ENCODE measurements at places on chromosomes 4 and X. TPM values are rescaled to one million over a fixed set of nuclear protein-coding genes. Genes with fewer than 3 reads are reported as not detected.

The KLKB1 gene
- total RNA-seq: 0.89 TPM

The DKC1 gene
- total RNA-seq: 22.4 TPM

The CXorf49 gene
- not detected for total RNA-seq

The RASGEF1B gene
- total RNA-seq: 2.4 TPM

The NKAP gene
- 4.8 TPM for total RNA-seq

The HSD17B13 gene
- total RNA-seq: 0.38 TPM

The AIFM1 gene
- 97.3 TPM for total RNA-seq

The PGAM4 gene
- total RNA-seq: not detected

The MAGEC1 gene
- total RNA-seq: not detected

The PCDH10 gene
- total RNA-seq: 0.48 TPM

- DNase-seq: no peak
Measured at GRCh38 chrX:37603938-37604409, 32.5 kb downstream of the LANCL3 start.

- no peak for DNase-seq
Measured at GRCh38 chr4:125393825-125394224, 79.1 kb downstream of the FAT4 start.

GRCh38 chr4:101806914-101807313, 16.4 kb downstream of the BANK1 start:
- no peak for DNase-seq

GRCh38 chrX:15165832-15166231, 104.1 kb downstream of the ASB9 start:
- no peak for DNase-seq

DNA sequence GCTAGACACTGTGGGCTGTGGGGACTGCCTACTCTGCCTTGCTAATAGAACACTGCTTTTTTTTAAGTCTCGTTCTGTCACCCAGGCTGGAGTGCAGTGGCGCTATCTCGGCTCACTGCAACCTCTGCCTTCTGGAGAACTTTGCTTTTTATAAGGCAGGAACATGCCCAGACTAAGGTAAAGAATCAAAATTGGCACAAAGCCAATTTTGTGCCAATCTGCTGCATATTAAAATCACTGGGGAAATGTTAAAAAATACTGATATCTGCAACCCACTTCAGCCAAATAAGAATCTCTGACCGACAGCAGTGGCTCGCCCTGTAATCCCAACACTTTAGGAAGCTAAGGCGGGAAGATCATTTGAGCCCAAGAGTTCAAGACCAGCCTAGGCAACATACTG, 36.5 kb upstream of the CEP135 start:
- DNase-seq: no peak

- DNase-seq: no peak
Measured at GRCh38 chr4:174592256-174592984, 70.1 kb upstream of the HPGD start.

DNA sequence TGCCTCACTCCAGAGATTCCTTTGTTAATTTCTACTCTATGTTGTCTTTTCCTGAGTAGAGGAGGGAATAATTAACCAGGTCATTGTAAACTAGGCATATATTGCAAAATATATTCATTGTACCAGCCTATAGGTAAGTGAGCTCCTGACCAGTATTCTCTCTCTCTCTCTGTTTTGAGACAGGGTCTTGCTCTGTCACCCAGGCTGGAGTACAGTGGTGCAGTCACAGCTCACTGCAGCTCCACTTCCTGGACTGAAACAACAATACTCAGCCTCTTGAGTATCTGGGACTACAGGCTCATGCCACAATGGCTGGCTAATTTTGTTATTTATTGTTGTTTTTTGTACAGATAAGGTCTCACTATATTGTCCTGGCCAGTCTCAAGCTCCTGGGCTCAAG, 198.3 kb downstream of the ARAP2 start:
- DNase-seq: no peak

- DNase-seq: no peak
Measured at GRCh38 chr4:14984448-14984847, 17.8 kb upstream of the CPEB2 start.

- DNase-seq: no peak
Measured at GRCh38 chr4:10781805-10782204, 97.2 kb upstream of the CLNK start.

DNA sequence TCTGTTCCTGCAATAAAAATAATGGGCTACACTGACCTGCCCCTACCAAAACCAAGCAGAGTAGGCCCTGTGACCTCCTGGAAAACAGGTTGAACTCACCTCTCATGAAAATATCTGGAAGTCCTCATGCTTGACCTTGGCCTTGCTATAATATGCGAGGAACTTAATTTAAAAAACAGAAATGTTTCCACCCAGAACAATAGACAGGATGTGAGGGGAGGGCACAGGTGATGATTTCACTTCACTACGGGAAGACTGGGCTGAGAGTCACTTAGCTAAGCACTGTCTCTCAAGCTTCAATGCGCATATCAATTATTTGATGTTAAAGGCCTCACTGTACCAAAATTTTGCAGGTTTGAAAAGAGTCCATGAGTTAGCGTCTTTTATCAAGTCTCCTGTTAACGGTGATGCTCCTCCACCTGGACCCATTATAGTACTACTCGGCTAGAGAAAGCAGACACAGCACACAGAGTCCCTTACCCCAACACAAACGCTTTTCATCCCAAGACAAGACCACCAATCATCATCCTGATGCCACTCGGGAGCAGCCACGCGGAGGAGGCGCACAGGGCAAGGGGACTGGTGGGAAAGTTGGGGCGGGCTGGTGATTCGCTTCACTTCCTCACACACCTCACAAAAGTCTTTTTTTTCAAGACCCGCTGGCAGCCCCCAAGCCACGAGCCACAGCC, 25.9 kb downstream of the ZNF721 start:
- no peak for DNase-seq

GRCh38 chr4:101356928-101357327, 9.6 kb upstream of the PPP3CA start:
- no peak for DNase-seq

GRCh38 chr4:109864134-109864533, 16.2 kb downstream of the LRIT3 start:
- DNase-seq: no peak

DNA sequence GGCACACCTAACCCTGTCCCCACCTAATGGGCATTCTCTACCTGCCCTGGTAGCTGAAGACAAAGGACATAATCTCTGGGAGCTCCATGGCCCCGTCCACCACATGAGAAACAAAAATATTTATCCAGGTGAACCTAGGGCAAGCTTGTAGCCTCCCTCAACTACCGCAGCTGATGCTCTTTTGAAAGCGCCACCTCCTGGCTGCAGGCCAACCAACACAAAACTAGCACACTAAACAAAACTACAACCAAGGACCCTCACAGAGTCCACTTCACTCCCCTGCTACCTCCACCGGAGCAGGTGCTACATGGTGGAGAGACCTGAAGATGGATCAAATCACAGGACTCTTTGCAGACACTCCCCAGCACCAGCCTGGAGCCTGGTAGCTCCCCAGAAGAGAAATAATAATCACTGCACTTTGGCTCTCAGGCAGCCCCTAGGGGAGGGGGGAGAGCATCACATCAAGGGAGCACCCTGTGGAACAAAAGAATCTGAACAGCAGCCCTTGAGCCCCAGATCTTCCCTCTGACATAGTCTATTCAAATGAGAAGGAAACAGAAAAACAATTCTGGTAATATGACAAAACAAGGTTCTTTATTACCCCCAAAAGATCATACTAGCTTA, 111.3 kb upstream of the ATP8A1 start:
- no peak for DNase-seq

DNA sequence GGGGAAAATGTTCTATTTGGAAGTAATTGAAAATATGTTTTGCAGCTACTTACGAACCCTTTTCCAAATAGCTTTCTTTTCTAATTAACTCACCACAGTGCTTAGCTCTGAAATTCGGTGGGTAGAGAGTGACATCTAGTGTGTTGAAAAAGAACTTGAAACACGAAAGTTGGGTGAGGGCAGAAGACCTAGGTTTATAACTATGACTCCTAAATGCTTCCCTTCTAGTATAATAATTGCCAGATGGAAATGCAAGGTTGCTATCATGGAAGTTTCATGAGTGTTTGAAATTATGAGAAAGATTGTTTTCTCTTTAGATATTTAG, 77.3 kb upstream of the NOCT start:
- DNase-seq: no peak

- DNase-seq: no peak
Measured at GRCh38 chr4:79232540-79232939, 93.3 kb downstream of the NAA11 start.

DNA sequence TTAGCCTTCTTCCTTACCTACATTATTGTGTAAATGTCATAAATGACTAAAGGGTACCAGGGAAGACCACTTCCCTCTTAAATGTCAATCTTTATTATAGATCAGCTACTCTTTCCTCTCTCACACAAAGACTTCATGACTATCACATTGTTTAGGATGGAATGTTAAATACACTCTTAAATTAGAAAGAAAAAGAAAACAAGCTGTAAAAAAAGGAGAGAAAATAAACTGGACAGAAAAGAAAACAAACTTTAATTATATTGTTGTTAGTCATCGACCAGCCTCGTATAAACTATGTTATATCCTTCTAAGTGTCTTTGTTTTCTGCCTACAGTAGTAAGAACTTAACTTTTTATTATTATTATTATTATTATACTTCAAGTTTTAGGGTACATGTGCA, 666.4 kb upstream of the NR3C2 start:
- no peak for DNase-seq

GRCh38 chr4:71188156-71188640, 150.6 kb upstream of the SLC4A4 start:
- DNase-seq: no peak

- DNase-seq: no peak
Measured at GRCh38 chrX:125757794-125758564, 408.1 kb downstream of the DCAF12L2 start.

- no peak for DNase-seq
Measured at GRCh38 chr4:78694457-78694787, 81.7 kb upstream of the BMP2K start.

- no peak for DNase-seq
Measured at GRCh38 chr4:130336585-130337217, 1240.7 kb downstream of the C4orf33 start.

DNA sequence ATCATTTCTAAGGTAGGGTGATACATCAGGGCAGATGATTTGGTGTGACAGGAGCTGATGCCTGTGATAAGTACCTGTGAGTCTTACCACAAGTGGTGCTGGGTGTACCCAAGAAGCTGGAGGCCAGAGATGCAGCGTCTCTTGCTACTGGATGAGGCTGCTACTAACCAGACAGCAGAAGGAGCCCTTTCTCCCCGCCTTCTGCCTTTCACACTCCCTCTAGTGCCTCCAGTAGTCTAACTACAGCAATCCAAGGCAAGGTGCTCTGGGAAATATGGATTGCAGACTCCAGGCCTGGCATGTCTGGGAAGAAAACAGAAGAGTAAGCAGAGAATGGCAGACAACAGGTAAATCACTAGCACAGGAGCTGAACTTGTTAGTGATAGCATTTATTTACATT, 470.8 kb downstream of the NKX6-1 start:
- DNase-seq: no peak

GRCh38 chr4:61440321-61440720, 240.2 kb downstream of the ADGRL3 start:
- DNase-seq: no peak

- no peak for DNase-seq
Measured at GRCh38 chrX:107565931-107566603, 62.2 kb upstream of the PRPS1 start.

GRCh38 chr4:4269856-4270255, 20.1 kb downstream of the LYAR start:
- DNase-seq: no peak

DNA sequence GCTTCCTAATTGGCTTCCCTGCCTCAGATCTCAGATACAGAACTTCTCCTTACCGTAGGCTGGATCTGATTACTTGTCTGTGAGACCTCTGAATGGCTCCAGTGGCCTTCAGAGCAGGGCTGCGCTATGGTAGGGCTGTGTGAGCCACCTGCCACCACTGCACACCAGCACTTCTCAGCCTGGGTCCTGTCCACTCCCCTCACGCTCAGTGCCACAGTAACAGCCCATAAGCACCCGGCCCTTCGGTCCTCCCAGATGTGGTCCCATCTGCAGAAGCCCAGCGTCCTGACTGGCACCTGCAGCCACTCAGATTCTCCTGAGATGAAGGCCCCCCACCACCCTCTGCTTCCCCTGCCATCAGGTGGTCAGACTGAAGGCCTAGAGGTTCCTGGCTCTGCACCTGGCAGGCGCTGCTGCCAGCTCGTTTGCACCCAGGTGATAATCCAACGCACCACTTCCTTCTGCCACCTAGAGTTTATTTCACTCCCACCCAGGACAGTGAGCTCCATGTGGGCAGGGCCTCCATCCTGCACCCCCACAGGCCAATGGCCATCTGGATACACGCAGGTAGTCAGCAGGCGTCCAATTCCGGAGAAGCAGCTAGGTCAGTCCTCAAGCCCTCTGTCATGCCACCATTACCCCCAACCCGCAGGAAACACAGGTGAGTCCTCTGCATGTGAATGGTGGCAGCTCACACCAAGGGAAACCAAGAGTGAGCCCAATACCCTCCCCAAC, 5.4 kb downstream of the WDR1 start:
- no peak for DNase-seq

GRCh38 chr4:2368746-2369437, 49.6 kb downstream of the ZFYVE28 start:
- no peak for DNase-seq

DNA sequence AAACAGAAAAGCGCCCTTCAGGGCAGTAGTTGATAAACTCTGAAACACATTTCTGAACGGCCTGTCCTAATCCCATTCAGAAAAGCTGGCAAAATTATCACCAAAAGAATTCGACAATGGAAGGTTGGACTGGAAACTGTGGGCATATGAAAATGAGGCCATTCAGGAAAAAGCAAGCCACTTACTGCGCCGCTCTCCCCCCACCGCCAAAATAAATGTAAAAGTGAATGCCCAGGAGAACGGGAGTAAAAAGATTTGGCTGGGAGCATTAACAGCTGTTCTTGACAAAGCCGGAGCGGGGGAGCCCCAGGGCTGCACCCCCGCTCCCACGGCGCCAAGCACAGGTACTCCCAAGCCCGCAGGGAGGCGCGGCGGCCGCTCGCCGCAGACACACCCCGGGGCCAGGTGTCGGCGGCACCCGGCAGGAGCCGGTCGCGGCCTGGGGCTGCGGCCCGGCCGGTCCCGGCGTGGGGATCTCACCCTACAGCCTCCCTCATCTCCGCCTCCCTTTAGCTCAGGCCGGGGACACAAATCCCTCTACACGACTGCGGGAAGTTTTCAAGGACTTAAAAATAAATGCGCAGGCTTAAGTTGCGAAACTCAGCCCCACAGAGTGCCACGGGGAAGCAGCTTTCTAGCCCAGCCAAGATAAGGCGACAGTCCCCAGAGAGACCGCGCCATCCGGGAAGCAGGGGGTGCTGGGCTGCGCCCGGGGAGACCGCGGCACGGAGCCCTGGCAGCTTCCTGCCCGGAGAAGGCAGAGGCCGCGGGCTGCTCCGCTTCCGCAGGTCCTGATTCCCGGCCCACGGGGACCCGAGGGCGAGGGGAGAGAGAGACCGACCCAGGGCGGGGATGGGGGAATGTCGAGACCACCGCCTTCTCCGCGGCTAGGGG, 593 bp downstream of the SH3RF1 start:
- DNase-seq: peak; percentile 87
